ENCODE measurements at places on chromosomes 1 and 21.
A peak's percentile ranks its signal among the peaks of the same experiment; 100 is the strongest.

DNA sequence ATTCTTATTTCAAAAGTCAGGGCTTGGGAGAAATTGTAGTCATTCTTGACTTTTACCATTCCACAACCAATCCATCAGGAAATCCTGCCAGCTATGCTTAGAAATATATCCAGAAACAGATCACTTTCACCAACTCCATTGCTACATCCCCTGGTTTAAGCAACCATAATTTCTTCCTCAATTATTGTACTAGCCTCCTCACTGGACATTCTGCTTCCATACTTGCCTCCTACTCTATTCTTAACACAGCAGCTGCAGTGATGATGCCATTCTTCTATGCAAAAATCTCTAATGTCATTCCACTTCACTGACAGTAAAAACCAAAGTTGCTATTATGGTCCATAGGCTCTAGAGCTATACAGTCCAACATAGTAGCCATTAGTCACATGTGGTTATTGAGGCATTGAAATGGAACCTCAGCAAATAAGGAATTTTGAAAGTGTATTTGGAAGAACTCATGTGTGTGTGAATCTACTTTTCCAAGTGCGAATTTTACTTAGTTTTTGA is 110.7 kb upstream of the KIAA0040 start:
- no peak for DNase-seq

- DNase-seq = no peak
These were observed 17.7 kb downstream of the TEX38 start for GRCh38 chr1:46689356-46689755.

DNA sequence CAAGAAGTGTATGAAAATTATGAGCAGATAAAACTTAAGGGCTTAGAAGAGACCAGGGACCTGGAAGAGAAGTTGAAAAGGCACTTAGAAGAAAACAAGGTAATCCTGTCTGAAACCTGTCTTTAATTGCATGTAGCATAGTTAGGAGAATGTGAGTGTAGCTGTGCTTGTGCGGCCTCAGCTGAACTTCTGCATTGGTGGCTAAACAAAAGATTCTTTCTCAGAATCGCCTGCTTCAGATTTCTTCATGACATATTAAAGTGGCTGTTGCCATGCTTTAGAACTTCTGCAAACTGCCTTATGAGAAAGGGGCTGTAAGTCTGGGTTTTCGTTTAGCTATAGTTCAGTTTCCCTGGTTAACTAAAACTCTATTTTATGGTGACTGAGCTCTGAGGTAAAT is 94.5 kb downstream of the VPS26C start:
- DNase-seq = no peak

- no peak for DNase-seq
These were observed 56.0 kb upstream of the LAMC2 start for GRCh38 chr1:183129921-183130690.

DNA sequence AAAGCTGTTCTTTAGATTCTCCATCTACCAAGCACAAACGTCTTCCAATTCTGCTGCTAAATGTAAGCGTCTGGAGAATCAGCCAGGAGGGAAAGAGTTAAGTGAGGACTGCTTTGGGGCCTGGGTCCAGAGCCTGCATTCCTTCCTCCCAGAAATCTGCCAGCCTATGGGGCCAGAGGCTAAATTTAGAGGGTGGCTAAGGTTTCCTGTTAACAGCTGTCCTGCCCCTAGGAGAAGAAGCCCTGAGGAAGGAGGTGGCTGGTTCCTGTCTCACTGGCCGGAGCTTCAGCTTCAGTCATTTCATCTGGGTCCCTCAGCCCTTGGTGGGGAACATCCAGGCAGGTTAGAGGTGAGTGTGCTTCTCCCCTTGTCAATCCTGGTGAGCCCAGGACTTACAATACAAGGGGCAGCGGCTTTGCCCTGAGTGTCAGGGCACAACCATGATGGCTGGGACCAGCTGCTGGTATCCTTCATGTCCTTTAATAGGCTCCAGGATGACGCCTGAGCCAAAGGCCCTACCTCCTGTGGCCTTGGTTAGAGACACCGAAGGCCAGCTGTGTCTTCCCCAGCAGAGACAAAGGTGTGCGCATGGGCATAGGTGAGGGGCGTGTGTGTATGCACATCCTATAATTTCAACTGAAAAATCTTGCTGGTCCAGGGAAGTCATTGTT is at the start of gene STYXL2:
STYXL2 (plus strand) TSS at position 230 of the 671 bp plus-strand sequence. CDS start 775 bp downstream, outside the sequence.
- no peak for DNase-seq

- no peak for DNase-seq
These were observed 22.4 kb upstream of the PADI2 start for GRCh38 chr1:17141441-17142197.

DNA sequence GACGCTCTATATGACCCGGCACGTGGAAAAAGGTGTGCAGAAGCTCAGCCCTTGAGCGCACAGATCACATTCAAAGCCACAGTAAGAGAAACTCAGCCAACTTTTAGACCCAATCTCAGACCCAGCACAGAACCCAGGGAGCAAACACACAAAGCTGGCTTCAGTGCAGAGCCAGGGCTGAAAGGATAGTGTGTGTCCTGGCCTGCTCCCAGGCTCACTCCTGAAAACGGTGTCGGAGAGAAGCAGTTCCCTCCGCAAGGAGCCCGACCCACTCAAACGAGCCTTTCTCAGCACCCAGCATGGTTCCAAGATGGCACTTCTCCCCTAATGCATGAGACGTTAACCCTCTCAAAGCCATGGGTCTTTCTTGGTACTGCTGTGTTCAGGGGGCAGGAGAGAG is 39.6 kb downstream of the CASZ1 start:
- DNase-seq = no peak

DNA sequence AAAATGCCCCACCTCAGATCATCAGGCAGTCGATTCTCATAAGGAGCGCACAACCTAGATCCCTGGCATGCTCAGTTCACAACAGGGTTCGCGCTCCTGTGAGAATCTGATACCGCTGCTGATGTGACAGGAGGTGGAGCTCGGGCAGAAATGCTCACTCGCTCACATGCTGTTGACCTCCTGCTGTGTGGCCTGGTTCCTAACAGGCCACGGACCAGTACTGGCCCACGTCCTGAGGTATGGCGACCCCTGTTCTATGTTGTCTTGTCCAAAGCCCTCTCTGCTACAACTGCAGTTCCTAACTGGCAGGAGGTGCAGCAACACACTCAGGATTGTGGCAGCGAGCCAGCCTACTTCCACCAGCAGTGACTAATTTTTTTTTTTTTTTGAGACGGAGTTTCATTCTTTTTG is 70.6 kb downstream of the CLSTN1 start:
- peak; percentile 54 for DNase-seq

DNA sequence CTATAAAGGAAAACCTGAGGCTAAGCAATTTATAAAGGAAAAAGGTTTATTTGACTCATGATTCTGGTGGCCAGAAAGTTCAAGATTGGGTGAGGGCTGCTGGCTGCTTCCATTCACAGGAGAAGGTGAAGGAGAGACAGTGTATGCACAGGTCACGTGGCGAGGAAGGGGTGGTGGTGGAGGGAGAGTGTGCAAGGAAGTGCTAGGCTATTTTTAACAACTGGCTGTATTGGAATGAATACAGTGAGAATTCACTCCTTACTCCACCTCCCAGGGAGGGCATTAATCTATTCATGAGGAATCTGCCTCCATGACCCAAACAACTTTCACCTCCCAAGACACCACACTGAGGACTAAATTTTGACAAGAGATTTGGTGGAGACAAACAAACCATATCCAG is 51.0 kb downstream of the SYDE2 start:
- no peak for DNase-seq

DNA sequence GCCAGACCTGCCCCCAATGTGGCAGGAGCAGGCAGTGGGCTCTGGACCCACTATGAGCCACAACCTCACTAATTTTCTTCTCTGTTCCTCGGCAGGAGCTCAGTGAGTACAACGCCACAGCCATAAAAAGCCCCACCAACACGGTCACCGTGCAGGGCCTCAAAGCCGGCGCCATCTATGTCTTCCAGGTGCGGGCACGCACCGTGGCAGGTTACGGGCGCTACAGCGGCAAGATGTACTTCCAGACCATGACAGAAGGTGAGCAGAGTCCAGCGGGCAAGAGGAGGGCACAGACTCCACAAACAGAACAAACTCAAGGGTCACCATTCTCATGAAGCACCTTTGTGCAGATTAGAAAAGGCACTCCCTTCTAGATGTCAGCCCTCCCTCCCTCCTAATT is 79.9 kb downstream of the LACTBL1 start:
- no peak for DNase-seq

DNA sequence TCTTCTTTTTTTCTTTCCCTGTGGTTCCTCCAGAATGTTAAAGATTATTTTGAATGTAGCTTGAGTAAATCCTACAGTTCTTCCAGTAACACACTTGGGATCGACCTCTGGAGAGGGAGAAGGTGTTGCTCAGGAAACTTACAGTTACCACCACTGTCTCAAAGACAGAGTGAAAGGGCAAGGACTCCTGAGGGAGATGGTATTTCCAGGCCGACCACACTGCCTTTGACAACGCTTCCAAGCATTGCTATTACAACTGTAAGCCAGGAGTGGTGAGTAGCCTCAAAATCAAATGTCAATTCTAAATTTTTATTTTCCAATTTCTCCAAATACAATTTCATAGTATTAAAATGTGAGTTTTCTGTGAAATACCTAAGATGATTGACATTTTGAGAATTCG is 125.9 kb downstream of the PDE4B start:
- DNase-seq = no peak

GRCh38 chr1:84163123-84163931 is 19.3 kb downstream of the PRKACB start:
- no peak for DNase-seq

DNA sequence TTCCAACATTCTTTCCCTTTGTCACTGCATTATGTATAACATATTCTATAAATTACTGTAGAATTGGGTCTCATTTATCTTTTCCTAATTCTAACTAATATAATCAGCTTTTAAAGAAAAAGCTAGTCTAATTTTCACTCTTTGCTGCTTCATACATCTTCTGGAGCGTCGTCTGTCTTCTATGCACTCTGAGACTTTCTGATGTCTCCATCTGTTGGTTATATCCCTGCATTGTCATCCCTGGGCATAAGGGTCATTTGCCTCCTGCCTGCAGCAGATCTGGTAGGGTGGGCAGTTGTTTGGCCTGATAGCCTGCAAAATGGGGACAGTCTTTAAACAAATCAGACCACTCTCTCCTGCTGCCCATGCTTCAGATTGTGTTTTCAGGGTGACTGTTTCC is 40.8 kb upstream of the DYNLT5 start:
- peak; percentile 26 for DNase-seq

DNA sequence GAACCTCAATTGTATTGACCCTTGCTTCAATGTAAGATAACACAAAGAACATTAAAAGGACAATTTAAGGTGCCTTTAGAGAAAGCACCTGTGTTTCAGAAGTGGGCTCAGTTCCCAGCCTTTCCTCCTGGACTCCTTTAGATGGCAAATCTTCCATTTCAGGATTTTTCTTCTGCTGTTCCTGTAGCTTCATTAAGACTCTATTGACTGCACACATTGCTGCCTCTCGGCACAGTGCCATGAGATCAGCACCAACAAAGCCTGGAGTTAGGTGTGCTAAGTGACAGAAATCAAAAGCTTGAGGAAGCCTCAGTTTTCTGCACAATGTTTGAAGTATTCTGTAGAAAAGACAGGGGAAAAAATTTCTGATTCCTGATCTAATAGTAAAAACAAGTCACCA is 40.6 kb downstream of the NVL start:
- no peak for DNase-seq

DNA sequence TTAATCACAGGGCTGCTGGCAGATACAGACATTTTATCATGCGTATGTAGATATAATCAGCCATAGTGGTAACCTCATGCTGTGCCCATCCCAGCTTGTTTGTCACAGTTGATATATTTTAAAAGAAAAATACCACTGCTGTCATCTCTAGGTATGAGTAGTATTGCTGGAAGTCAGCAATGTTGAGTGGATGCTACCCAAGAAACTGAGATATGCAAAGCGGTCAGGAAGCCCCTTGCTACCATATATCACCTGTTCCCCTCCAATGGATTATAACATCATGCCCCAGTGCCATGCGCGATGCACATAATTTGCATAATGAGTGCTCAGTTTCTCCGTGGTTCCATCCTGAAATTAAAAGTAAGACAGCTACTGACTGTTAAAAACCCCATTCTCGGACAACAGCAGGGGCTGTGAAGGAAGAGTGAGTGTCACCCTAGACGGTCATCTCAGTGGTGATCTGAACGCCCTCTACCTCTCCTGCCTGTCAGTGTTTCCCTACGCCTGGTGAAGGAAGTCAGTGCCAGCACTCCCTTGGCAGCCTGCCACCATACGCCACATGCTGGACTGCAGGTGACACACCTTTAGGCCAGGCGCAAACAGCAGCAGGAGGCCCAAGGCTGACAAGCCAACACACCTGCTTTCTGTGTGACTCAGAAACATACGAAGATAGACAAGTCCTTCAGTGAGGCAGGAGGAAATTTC is 2.7 kb downstream of the IL10RB start:
- DNase-seq = no peak

DNA sequence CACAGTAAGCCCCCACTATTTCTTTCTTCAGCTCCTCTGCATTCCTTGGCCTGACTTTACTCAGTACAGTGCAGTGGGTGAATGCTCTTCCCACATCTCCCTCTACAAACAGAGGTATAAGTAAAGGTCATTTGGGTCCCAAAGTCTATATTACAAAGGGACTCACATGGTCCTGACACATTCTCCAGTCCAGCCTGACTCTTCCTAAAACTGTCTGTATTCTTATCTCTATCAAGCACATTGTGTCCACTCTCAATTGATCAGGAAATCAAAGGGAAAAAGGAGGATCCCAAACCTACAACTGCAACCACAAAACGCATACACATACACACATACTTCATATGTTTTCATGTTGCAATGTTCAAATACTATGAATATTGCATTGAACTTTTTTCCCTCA is 49.4 kb downstream of the FRRS1 start:
- DNase-seq = no peak

DNA sequence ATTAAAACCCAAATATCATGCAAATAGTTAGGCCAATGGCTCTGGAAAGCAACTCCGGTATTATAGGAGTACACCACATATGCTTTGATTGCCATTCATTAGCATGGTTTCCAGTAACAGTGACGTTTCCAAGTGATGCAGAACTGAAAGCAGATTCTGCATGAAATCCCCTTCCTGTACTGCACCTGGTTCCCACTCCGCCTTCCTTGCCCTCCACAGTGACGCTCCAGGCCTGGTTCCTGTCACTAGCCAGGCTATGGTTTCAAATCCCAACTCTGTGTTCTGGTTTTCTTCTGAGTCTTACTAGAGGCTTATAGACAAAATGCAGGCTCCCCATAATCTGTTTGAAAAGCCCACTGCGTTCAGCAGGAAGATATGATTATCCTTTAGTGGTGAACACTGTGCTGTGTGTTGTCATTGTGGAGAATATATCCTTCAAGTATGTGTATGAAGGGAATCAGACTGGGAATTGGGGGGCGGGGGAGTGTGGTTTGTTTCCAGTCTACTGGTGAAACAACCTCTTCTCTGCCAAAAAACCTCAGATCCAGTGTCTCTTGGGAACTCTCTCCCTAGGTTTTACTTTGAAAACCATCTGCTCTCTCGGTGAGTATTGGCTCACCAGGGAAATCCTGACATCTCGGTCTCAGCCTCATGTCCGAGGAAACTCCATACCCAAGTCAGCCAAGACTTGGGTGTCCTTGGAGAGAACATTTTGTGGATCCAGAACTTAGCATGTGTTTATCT is 78.7 kb downstream of the TYW3 start:
- DNase-seq = no peak

GRCh38 chr1:78540048-78540447 is 49.3 kb downstream of the PTGFR start:
- DNase-seq = no peak

- no peak for DNase-seq
These were observed 5.2 kb downstream of the CAPN9 start for GRCh38 chr1:230752407-230752806.

All from RKO (cell line).